Fibroblast of villous mesenchyme (primary cell): ENCODE measurements at places on chromosomes 16 and 17. TPM values are rescaled to one million over a fixed set of nuclear protein-coding genes. Genes with fewer than 3 reads are reported as not detected.
A peak's percentile ranks its signal among the peaks of the same experiment; 100 is the strongest.

- DNase-seq, result no peak
Measured at GRCh38 chr17:32490101-32490482, 3.3 kb downstream of the CDK5R1 start.

- DNase-seq, result peak; percentile 66
Measured at GRCh38 chr16:69861292-69862030, 89.7 kb upstream of the CLEC18A start.

- DNase-seq, result peak; percentile 83
Measured at GRCh38 chr17:78341559-78342448, 18.1 kb downstream of the SOCS3 start.

Gene NPW
- total RNA-seq, result 0.32 and 1.3 TPM in 2 replicates
